ENCODE measurements at places on chromosomes 2 and 18.

- DNase-seq = no peak
These were observed 5.3 kb downstream of the MLPH start for GRCh38 chr2:237492137-237492890.

DNA sequence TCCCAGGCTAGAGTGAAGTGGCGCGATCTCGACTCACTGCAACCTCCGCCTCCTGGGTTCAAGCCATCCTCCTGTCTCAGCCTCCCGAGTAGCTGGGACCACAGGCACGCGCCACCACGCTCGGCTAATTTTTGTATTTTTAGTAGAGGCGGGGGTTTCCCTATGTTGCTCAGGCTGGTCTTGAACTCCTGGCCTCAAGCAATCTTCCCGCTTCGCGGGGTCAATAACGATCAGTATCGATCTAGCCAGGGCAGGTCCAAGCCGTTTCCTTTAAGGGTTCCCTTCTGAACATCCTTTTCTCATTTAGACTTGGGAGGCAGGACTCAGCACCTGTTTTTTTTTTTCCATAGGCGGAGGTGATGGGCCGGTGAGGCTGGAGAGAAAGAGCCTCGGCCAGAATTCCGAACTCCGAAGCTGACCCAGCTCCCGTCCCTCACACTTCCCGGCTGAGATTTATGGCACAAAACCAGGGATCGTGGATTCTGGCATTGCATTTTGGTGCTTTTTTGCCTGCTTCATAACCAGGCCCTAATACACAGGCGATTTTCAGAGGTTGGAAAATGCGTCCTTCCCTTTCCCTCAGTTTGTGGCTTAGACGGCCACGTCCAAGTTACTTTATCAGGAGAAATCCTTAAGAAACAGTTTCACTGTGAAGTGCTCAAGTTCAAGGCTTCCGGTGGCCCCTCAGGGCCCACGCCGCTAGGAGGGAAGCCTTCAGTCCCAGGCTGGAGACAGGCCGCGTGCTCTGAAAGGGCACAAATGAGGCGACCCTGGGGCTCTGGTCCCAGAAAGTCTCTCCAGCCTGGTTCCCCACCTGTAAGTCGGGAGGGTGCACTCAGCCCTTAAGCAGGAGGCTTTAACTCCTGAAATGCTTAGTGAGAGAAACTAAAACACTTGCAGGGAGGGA, 998 bp upstream of the SLC66A3 start:
- no peak for DNase-seq

DNA sequence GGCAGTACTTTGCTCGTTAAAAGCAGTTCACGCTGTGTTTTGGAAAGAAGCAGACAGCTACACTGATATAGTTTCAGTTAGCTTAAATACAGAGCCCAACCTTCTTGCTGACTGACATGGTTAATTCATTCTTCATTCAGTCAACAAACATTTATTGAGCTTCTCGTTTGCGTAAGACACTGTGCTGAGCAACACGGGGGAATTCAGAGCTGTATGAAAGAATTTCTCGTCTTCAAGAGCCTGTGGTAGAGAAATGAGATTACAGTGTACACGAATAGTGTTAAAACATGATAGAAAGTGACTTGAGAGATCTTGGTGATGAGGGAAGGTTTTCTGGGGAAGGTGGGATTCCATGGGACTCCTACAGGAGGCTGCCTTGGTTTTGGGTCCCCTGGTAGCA, 44.7 kb downstream of the ADAM23 start:
- DNase-seq = no peak

DNA sequence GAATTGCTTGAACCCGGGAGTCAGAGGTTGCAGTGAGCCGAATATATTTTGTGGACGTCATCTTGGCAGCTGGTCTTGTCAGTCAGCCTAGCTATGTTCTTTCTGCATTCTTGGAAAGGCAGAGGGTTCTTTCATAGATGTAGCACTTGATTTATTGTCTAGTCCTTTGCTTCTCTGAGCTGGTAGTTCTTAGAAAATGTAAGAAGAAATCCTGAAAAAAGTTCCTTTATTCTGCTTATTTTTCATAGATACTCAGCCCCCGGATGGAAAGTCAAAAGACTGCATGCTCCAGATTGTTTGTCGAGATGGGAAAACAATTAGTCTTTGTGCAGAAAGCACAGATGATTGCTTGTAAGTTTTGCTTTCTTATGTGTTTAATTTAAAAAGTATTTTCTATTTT, 21.3 kb downstream of the PLEKHB2 start:
- no peak for DNase-seq

GRCh38 chr2:65835975-65836549, 403.7 kb upstream of the SPRED2 start:
- DNase-seq = no peak

DNA sequence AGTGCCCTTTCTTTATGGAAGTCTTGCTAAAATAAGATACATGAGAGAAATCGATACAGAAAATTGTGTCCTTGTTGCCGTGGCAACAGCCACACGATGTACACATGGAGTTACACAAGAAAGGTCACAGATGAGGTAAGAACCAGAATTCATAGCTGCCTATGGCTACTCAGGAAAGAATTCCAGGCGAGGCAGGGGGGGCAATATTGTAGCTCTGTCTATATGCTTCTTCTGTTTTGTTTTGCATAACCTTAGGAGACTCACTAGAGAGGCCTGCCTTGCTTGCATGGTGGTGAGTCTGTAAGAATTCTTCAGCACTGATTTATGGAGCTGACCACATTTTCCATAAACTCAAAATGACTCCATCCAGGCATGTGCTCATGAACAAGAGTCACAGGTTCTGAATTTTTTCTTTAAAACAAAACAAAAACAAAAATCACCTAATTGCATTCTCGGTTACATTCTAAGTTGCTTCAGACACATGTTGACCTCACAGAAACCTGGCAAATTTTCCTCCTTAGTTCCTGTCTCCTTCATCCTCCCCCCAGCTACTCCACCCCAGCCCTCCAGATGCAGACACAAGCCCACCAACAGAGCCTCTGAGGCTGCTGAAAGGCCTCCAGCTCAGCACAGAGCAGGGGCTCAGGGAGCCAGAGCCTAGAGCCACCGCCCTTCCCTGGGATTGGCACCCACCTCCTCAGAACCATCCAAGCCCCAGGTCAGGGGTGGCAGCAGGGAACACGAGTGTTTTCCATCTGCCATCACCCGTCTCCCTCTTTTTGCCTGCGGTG, 183.5 kb downstream of the ANTXR1 start:
- DNase-seq = no peak

DNA sequence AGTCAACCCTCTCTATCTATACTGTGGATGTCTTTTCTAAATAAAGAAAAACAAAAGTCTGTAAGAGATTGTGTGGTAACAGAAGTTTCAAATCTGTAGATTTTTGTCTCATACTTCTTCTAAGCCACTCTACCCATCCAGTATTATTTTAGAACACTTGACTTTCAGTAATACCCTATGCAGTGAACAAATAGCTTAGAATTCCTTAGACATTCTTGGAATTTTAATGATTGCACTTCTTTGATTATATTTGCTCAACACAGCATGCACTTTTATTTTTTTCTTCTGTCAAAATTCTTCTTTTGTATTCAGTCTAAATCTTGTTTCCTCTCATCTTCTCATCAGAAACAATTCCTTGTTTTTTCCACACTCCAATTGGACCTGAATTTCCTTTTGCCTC, 1080.2 kb downstream of the SUCLG1 start:
- DNase-seq = no peak

- no peak for DNase-seq
These were observed 104.8 kb upstream of the TFPI start for GRCh38 chr2:187658952-187659525.

DNA sequence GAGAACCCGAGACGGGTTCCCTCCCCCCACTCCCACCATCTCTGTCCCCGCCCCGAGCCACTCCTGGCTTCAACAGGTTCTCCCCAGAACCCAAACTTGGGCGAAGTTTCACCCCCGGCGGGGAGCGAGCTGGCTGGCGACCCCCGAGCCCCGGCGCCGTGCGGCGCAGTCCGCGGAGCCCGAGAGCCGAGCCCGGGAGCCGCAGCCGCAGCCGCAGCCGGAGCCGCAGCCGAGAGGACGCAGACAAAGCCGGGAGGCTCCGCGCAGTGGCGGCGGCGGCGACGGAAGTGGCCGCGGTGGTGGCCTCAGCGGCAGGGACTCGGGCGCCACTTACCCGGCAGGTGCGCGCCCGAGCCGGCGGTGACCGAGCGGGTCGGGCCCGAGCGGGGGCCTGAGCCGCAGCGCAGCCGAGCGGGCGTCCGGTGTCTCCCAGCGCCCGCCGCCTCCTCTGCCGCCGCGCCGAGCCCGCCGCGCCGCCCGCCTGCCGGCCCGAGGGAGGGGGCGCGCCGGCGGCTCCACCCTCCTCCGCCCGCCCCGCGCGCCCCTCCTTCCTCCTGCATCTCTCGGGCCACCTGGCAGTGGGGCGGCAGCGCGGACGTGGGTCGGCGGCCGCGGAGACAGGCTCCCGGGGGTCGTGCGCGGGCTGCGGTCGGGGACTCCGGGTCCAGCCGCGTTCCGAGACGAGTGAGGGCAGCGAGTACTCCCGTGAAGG, at the start of gene ECEL1:
Gene ECEL1 (minus strand): TSS at position 450 of the 712 bp plus-strand sequence. CDS start 1,181 bp downstream, outside the sequence.
- no peak for DNase-seq

GRCh38 chr2:42770288-42771131, 6.6 kb upstream of the OXER1 start:
- DNase-seq = no peak

DNA sequence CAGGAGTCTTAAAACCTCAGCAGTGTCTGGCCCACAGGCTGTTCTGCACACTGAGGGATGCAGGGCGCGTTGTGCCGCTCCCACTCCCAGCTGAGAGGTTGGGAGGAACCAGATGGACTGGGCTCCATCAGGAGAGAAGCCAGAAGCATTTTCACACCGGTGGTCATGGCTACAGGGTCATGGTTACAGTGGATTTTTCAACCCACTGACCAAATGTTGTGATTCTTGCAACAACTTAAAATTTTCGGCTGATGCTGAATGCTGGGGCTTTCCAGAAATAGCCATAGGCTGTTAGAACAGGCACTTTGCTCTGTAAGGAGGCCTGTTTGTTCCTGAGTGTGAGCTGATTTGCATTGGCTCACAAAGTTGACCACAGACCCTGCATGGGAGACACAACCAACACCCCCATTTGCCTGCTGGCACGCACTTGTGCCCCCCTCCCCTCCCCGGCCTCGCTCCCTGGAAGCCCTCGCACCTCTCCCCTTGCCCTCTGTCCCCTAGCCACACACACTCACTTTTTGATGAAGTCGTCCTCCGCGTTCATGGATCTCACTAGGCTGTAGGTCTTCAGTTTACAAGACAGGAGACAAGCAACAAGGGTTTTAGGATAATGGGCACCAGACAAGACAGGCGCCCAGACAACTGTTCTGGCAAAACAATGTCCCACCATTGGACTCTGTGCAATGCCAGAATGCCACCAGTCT, 3.4 kb downstream of the LPIN1 start:
- no peak for DNase-seq

DNA sequence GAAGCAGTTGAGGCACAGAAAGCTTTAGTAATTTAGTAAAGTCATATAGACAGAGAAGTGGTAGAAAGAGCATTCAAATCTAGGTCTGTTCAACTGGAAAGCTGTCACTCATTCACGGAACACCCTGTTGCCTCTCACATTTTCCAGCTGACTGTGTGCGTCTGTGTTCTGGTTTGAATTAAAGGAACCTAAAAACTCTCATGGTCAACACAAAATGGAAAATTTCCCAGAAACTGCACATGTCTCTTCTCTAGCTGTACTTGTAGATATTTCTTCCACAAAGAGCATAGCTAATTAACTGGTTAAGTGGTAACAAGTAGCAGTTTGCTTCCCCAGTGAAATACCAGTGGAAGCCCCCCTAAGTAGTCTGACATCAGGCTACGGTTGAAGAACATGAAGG, 390.8 kb downstream of the TGIF1 start:
- DNase-seq = no peak

GRCh38 chr2:163737190-163737439, 1.3 kb upstream of the FIGN start:
- no peak for DNase-seq

GRCh38 chr2:117985092-117985491, 28.8 kb downstream of the CCDC93 start:
- DNase-seq = no peak

GRCh38 chr18:3494245-3494526, 44.2 kb downstream of the TGIF1 start:
- no peak for DNase-seq

- no peak for DNase-seq
These were observed 240.5 kb downstream of the MREG start for GRCh38 chr2:215772634-215773563.

- DNase-seq = no peak
These were observed 51.7 kb downstream of the AGAP1 start for GRCh38 chr2:235545339-235546150.

DNA sequence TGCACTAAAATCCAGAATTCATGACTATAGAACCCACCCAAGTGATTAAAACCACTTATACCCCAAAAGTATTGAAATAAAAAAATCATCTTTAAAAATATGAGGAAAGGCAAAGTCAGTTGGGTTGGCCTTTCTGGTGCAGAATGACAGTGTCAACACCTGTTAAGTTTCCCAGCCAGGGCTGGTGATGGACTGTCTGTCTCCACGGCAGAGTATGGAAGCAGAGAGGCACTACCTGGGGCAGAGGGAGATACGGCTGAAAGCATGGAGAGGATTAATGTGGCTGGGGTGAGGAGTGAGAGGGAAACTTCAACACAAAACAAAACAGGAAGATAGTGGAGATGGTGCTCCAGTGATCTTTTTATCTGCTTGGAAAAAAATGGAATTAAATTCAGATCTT, 215.8 kb downstream of the FAM210A start:
- DNase-seq = no peak

DNA sequence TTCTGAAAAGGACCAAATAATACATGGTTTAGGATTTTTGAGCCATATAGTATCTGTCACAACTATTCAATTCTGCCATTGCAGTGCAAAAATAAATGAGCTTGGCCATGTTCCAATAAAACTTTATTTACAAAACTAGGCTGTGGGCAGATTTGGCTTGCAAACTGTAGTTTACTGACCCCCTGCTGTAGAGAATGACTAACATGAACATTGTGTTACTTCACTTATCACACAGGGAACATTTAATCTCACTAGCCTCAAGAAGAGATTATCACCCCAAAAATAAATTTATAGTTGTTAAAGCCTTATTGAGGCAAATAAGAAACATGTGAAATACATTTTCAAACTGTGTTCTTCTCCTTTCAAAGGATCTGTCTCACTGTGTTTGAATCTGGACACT, 766.2 kb downstream of the MBD2 start:
- no peak for DNase-seq

DNA sequence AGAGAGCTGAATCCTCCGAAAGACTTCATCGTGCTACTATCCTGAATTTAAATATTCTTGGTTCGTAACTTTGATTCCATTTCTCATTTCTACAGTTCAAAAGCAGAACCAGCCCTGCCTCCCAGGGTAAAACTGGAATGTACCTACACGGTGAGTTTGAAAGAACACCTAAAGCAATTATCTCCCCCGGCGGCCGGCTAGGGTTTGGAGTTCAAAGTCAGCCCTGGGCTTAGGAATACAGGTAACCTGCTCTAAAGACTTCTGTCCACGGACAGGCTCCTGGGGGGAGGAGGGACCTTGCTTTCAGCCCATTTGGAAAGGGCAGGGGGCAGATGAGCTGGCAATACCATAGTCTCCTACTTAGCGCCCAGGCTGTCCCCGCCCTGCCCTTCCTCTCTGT, 32.3 kb downstream of the CYP27C1 start:
- no peak for DNase-seq

GRCh38 chr2:179460181-179460929, 195.7 kb upstream of the SESTD1 start:
- DNase-seq = no peak

All from activated naive CD4-positive, alpha-beta T cell (primary cell).